ENCODE measurements at places on chromosomes 2 and 18.

- H3K4me3 ChIP-seq: no peak overlapping the region
- no peaks in the 10 kb centered on the region for H3K36me3 ChIP-seq
- no peak for DNase-seq
- no peaks in the 10 kb centered on the region for H3K4me1 ChIP-seq
- H3K27me3 ChIP-seq: peaks cover 4% of the 10 kb centered on the region
- no peak overlapping the region for H3K27ac ChIP-seq
Measured at GRCh38 chr2:191800874-191801273, 46.0 kb downstream of the CAVIN2 start.

DNA sequence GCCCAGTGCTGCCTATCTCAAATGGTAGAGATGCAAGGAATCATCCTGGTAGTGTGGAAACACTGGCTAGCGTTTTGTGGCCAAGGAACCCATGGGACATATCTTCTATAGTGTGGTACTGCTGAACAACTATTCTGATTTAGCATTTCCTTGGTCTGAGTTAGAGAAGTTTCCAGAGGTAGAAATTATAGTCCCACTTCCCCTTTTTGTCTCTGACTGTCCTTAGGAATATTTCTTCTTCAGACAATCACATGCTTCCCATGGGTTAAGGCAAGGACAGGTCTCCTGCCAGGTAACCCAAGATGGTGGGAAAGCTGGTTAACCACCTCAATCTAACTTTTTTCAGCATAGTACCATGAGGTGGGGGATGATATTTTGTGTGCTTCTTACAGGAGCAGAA is 729.5 kb upstream of the LRRTM4 start:
- no peak overlapping the region for H3K4me3 ChIP-seq
- H3K27me3 ChIP-seq: no peaks in the 10 kb centered on the region
- no peak overlapping the region for H3K27ac ChIP-seq
- H3K36me3 ChIP-seq: no peaks in the 10 kb centered on the region
- H3K4me1 ChIP-seq: no peaks in the 10 kb centered on the region

DNA sequence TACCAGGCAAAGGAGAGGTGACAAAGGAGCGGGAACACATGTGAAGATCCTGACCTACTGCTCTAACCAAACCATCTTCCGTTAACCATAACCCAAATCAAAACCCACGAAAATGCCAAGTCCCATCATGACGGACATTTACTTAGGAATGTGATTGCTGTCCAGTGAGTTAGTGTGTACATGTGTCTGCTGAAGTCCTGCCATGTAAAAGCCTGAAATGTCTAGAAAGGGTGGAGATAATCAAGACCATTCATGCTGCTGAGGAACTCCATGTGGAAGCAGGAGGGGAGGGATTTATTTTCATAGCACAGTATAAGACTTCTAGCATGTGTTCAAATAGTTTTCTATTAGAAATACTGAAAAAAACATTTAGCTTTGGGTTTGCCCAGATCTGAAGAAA is 137.0 kb upstream of the BOD1L2 start:
- no peak for DNase-seq
- H3K36me3 ChIP-seq: peaks cover 1% of the 10 kb centered on the region
- no peaks in the 10 kb centered on the region for H3K27me3 ChIP-seq
- peaks cover under 1% of the 10 kb centered on the region for H3K4me1 ChIP-seq

DNA sequence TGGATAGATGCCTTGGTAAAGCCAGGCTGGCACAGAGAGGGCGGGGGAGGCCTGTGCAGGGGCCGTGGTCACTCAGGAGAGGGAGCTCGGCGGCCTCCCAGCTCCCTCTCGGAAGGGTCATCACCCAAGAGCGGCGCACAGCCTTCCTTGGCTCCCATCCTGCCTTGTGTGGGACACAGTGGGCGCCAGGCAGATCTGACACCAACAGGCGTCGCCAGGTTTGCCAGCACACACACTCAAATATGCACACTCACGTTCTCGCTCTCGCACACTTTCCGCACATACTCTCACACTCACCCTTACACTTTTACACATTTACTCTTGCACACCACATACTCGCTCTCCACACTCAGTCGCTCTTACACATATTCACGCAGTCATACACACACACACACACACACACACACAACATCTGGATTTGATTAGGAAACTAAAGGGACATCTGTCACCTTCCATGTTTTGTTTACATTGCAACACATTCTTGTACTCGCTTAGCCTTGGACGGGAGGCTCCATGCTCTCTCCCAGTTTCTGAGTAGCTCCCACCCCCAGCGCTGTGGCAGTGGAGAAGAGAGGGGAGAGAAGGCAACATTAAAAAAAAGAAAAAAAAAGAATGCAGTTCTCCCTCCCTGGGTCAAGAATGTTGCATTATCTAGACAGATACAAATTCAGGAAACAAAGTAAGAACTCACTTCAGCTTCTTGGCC is 10.5 kb downstream of the CHMP1B start:
- no peaks in the 10 kb centered on the region for H3K36me3 ChIP-seq
- H3K27ac ChIP-seq: no peak overlapping the region
- DNase-seq: no peak
- H3K27me3 ChIP-seq: peaks cover 6% of the 10 kb centered on the region

DNA sequence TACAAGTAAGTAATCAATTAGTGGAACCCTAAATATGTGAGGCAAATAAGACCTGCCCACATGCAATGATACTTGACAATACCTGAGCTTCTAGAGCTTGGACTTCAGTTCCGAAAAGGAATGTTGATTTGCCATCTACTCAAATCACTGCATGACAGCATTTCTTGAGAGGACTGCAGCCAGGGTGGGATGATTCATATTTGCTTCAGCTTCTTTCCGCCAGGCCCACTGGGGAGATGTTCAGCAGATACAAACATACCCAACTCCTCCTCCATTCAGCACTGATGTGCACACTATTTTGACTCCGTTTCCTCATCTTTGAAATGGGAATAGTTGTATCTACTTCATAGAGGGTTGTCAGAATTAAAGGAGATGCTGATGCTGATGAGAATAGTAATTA is 28.8 kb upstream of the TMEM177 start:
- no peak overlapping the region for H3K27ac ChIP-seq
- no peak for DNase-seq
- H3K36me3 ChIP-seq: no peaks in the 10 kb centered on the region
- H3K4me1 ChIP-seq: peaks cover 22% of the 10 kb centered on the region
